Left ventricle myocardium superior (tissue), 1 donor: ENCODE measurements at places on chromosomes 4 and X. TPM values are rescaled to one million over a fixed set of nuclear protein-coding genes. Genes with fewer than 3 reads are reported as not detected.

Gene PDCL2
- total RNA-seq: not detected

Gene JCHAIN
- total RNA-seq: 7.0 TPM

Gene DGKK
- not detected for total RNA-seq

Gene YIPF7
- total RNA-seq: 0.84 TPM

Gene UGT2B11
- total RNA-seq: not detected

Gene TAF1
- total RNA-seq: 15.8 TPM

Gene SUPT20HL2
- not detected for total RNA-seq

Gene VSIG1
- total RNA-seq: not detected
